Heart left ventricle (tissue), 16 donors: ENCODE measurements at places on chromosomes 3 and 15.

DNA sequence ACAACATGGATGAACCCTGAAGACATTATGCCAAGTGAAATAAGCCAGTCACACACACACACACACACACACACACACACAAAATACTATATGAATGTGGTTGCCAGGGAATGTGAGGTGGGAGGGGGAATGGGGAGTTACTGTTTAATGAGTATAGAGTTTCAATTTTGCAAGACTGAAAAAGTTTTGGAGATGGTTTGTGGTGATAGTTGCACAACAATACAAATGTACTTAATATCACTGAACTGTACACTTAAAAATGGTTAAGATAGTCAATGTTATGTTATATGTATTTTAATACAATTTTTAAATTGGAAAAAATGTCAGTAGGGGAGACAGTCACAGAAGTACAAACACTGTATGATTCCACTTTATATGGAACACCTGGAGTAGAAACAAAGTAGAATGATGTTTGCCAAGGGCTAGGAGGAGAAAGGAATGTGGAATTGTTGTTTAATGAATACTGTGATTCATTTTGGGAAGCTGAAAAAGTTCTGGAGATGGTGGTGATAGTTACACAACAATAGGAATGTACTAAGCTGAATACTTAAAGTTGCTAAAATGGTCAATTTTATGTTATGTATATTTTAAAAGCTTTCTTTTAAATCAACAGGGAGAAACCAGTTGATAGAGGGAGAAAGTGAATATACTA is 76.6 kb downstream of the RPL39L start:
- no peaks in the 10 kb centered on the region for H3K4me1 ChIP-seq
- peaks cover 66% of the 10 kb centered on the region for H3K36me3 ChIP-seq
- H3K4me3 ChIP-seq: no peak overlapping the region
- H3K27ac ChIP-seq: no peak overlapping the region

GRCh38 chr3:158768881-158769543 is 32.8 kb upstream of the MFSD1 start:
- no peaks in the 10 kb centered on the region for H3K36me3 ChIP-seq
- H3K27ac ChIP-seq: peak overlapping the region; percentile 62
- DNase-seq: peak; percentile 53
- no peak overlapping the region for H3K4me3 ChIP-seq

GRCh38 chr3:7657214-7658112 is 796.5 kb downstream of the GRM7 start:
- DNase-seq: no peak
- no peak overlapping the region for H3K4me3 ChIP-seq
- H3K27ac ChIP-seq: peak overlapping the region; percentile 55
- no peaks in the 10 kb centered on the region for H3K36me3 ChIP-seq
- H3K4me1 ChIP-seq: peaks cover 10% of the 10 kb centered on the region

DNA sequence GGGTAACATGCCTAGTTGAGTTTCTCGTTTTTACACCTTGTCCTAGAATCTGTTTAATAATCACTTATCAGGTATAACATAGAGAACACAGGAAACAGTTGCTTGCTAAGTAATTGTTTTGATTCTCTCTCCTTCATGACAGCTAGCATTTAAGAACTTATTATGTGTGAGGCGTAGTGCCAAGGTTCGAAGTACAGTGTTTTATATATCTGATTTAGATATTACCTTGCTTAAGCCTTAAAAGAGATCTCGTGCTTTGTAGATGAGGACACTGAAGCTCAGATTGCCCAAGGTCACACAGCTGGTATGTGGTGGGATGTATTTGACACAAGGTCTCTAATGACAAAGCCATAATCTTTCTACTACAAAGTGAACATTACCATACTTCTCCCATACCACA is 29.0 kb upstream of the IFT57 start:
- no peaks in the 10 kb centered on the region for H3K4me1 ChIP-seq
- no peak overlapping the region for H3K4me3 ChIP-seq
- H3K36me3 ChIP-seq: no peaks in the 10 kb centered on the region
- no peak overlapping the region for H3K27ac ChIP-seq

DNA sequence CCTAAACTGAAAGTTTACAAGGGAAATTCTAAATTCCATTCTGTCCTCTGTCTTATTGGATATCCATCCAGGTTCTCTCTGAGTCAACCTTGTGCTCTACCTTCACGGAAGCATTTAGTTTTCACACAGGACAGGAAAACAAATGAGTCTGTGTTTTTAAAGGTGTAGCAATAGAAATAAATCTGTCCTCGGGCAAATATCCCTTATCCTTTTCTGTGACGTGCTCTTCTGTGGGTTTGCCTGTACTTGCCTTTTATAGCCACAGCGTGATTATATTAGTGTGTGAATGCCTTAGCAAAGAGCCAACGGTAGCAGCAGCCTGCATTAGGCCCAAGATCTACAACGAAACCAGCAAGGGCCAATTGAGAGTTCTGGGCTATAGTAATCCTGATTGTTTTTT is 127.2 kb upstream of the PLSCR5 start:
- no peaks in the 10 kb centered on the region for H3K4me1 ChIP-seq
- no peak for DNase-seq
- H3K4me3 ChIP-seq: no peak overlapping the region

- no peak overlapping the region for H3K27ac ChIP-seq
- no peak overlapping the region for H3K4me3 ChIP-seq
- H3K36me3 ChIP-seq: no peaks in the 10 kb centered on the region
- peaks cover 32% of the 10 kb centered on the region for H3K4me1 ChIP-seq
- H3K27me3 ChIP-seq: no peaks in the 10 kb centered on the region
Measured at GRCh38 chr3:14429237-14429636, 26.8 kb downstream of the SLC6A6 start.

GRCh38 chr3:177835917-177836316 is 638.6 kb upstream of the TBL1XR1 start:
- peaks cover 20% of the 10 kb centered on the region for H3K4me1 ChIP-seq
- H3K27ac ChIP-seq: no peak overlapping the region
- H3K4me3 ChIP-seq: no peak overlapping the region
- DNase-seq: no peak
- no peaks in the 10 kb centered on the region for H3K36me3 ChIP-seq

DNA sequence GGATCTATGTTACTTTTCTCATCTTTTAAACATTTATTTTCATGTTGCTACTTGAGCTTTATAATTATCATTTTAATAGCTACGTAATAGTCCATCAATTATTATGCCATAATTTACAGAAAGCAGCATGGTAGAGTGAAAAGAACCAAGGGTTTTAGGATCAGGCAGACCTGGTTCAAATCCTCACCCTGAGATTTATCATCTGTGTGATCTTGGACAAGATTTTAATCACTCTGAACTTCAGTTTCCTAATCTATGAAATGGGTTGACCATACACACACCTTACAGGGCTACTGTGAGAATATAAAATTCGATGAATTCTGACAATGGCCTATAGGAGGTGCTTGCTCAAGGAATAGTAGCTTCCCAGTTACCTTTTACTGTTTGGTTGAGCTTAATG is 27.1 kb downstream of the BOC start:
- peaks cover 43% of the 10 kb centered on the region for H3K4me1 ChIP-seq
- no peaks in the 10 kb centered on the region for H3K27me3 ChIP-seq
- H3K27ac ChIP-seq: no peak overlapping the region
- H3K4me3 ChIP-seq: no peak overlapping the region

DNA sequence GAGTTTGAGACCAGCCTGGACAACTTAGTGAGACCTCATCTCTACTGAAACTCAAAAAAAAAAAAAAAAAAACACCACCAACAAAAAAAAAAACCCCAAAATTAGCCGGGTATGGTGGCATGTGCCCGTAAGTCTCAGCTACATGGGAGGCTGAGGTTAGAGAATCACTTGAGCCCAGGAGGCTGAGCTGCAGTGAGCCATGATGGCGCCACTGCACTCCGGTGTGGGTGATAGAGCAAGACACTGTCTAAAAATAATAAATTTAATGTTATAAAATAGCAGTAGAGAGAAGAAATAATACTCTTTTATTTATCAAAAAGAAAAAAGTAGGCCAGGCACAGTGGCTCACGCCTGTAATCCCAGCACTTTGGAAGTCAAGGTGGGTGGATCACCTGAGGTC is 17.4 kb downstream of the RCCD1 start:
- DNase-seq: no peak
- no peaks in the 10 kb centered on the region for H3K4me1 ChIP-seq
- no peak overlapping the region for H3K27ac ChIP-seq
- no peaks in the 10 kb centered on the region for H3K27me3 ChIP-seq
- no peak overlapping the region for H3K4me3 ChIP-seq
- peaks cover 10% of the 10 kb centered on the region for H3K36me3 ChIP-seq

DNA sequence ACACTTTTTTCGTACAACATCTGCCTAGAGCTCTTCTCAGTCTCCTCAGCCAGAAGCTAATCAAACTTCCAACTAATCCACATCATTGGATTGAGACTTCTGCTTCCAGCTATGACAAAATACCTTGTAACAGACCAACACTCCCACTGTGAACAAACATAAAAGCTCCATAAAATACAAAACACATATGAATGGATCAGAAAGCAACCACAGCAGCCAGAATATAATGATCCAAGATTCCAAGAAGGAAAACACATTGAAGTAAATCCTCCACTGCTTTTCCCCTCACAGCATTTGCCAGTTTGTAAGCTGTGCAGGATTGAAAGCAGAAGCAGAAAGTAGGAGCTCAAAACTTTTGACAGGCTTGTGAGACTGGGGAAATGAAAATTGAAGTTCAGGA is 863.2 kb downstream of the TUSC7 start:
- no peaks in the 10 kb centered on the region for H3K4me1 ChIP-seq
- H3K4me3 ChIP-seq: no peak overlapping the region
- no peaks in the 10 kb centered on the region for H3K36me3 ChIP-seq
- no peak for DNase-seq

GRCh38 chr3:48157950-48158376 is 30.3 kb downstream of the CDC25A start:
- H3K4me1 ChIP-seq: no peaks in the 10 kb centered on the region
- H3K27ac ChIP-seq: no peak overlapping the region
- no peaks in the 10 kb centered on the region for H3K36me3 ChIP-seq
- H3K27me3 ChIP-seq: no peaks in the 10 kb centered on the region
- no peak overlapping the region for H3K4me3 ChIP-seq

- no peak overlapping the region for H3K4me3 ChIP-seq
- DNase-seq: no peak
Measured at GRCh38 chr3:167780214-167780883, 44.8 kb downstream of the SERPINI1 start.

DNA sequence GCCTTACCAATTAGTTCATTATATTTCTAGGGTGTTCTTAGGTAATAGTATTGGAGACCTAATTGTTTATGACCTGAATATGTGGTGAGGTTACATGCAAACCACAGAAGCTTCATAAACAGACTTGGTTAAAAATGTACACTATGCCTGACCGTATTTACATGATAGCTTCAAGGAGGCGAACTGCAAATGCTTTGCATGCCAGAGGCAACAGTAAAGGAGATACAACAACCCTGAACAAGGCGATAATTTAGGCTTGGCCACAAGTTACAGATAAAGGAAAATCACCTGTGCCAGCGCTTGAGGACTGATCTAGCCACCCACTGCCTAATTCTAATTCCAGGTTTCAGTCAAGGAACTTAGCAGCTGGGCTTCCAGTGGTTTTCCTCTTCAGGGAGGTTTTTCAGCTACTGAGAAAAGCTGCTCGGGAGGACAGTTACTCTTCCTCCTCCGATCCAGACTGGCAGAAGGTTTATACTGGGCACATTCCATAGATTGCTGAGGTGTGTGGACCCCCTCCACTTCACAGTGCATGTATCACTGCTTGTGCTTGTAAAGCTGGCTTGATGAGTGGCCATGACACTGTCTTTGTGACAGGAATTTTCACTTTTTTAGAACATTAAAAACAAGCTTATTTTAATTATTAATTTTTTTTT is 95.6 kb downstream of the DHX36 start:
- H3K36me3 ChIP-seq: no peaks in the 10 kb centered on the region
- H3K27ac ChIP-seq: no peak overlapping the region
- no peak for DNase-seq
- H3K27me3 ChIP-seq: no peaks in the 10 kb centered on the region
- H3K4me3 ChIP-seq: no peak overlapping the region

- H3K27me3 ChIP-seq: no peaks in the 10 kb centered on the region
- no peak overlapping the region for H3K27ac ChIP-seq
- no peaks in the 10 kb centered on the region for H3K4me1 ChIP-seq
- no peak for DNase-seq
- H3K36me3 ChIP-seq: no peaks in the 10 kb centered on the region
- H3K4me3 ChIP-seq: no peak overlapping the region
Measured at GRCh38 chr3:32778389-32778788, 39.4 kb upstream of the TRIM71 start.

GRCh38 chr3:10339376-10339955 is 18.6 kb upstream of the SEC13 start:
- no peak overlapping the region for H3K4me3 ChIP-seq
- no peaks in the 10 kb centered on the region for H3K27me3 ChIP-seq
- no peaks in the 10 kb centered on the region for H3K4me1 ChIP-seq
- no peak for DNase-seq
- H3K36me3 ChIP-seq: no peaks in the 10 kb centered on the region

DNA sequence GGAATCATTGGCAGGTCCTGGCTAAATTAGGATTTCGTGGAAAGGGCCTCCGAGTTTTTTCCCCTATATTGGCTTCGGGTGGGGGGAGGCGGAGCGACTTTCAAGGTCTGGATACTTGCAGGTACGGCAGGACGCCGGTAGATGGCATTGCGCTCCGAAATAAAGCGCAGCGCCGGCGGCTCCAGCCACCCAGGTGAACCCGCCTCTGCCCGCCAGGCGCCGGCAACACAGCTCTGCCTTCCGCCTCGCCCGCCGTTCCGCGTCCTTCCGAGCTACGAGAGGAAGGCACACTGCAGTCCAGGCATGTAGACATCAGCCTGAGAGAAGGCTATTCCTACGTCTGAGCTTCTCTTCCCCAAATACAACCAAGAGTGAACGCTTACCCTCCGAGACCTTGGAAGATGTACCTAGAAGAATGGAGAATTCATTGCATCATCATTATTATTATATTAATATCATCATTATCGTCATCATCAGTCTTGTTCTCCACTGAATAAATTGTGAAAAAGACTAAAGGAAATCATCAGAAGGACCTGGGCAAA is 514.1 kb downstream of the MECOM start:
- H3K36me3 ChIP-seq: no peaks in the 10 kb centered on the region
- H3K27ac ChIP-seq: peak overlapping the region; percentile 90
- H3K27me3 ChIP-seq: peaks cover 42% of the 10 kb centered on the region
- H3K4me1 ChIP-seq: peaks cover 44% of the 10 kb centered on the region

DNA sequence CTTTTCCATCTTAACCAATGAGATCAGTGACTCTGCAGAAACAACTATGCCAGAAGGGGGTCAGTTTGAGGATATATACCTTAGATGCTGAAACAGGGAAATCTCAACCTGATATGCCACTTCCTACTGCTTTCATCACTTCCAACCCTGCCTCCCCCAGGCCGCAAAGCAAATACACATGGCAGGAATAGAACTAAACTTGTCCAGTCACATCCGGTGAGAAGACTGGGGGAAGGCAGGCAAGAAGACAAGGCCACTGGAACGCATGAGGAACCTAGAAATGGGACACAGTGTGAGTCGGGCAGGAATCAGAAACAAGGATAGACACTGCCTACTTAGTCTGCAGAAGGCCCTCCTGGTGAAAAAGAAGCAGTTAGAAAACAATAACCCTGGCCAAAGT is 90.6 kb downstream of the MYO5A start:
- DNase-seq: peak; percentile 16
- H3K27ac ChIP-seq: no peak overlapping the region
- H3K4me1 ChIP-seq: peaks cover 5% of the 10 kb centered on the region

- no peaks in the 10 kb centered on the region for H3K27me3 ChIP-seq
- H3K36me3 ChIP-seq: no peaks in the 10 kb centered on the region
- H3K4me3 ChIP-seq: no peak overlapping the region
- peak; percentile 64 for DNase-seq
Measured at GRCh38 chr15:51281368-51281967, 56.9 kb downstream of the CYP19A1 start.
